Caki2 (cell line): ENCODE measurements at places on chromosomes 16 and 17.

GRCh38 chr17:27620721-27621120, 10.3 kb upstream of the LGALS9 start:
- DNase-seq = no peak

DNA sequence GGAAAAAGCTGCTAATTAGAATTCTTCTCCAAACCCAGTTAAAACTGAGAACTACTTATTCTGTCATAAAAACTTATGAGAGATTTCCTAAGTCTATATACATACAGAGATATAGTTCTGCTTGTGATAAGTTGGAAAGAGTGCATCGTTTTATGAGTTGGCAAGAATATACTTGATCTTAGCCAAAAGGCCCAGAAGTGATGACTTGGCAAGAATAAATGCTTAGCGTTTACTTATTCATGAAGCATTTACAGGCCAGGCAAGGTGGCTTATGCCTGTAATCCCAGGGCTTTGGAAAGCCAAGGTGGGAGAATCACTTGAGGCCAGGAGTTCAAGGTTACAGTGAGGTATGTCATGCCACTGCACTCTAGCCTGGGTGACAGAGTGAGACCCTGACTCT, 81.7 kb downstream of the CYB561 start:
- no peak for DNase-seq

DNA sequence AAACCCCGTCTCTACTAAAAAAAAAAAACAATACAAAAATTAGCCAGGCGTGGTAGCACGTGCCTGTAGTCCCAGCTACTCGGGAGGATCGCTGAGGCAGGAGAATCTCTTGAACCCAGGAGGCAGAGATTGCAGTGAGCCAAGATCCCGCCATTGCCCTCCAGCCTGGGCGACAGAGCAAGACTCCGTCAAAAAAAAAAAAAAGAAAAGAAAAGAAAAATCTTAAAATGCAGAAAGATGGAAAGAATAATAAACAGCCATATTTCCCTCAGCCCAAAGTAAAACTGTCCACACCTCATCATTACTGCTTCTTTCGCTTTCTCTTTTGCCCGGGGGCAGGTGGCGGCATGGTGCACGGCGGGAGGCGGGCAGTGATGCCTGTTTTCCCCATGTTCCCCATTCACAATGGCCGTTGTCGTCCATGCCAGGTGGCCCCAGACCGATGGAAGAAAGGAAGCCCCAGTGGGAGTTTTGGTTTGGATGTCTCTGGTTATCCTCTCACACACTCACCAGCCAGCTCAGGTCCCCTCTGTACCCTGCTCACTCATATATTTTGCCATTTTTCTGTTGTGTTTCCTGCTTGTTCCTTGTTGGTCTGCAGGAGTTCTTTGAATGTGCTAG, 37.0 kb upstream of the PEMT start:
- no peak for DNase-seq

DNA sequence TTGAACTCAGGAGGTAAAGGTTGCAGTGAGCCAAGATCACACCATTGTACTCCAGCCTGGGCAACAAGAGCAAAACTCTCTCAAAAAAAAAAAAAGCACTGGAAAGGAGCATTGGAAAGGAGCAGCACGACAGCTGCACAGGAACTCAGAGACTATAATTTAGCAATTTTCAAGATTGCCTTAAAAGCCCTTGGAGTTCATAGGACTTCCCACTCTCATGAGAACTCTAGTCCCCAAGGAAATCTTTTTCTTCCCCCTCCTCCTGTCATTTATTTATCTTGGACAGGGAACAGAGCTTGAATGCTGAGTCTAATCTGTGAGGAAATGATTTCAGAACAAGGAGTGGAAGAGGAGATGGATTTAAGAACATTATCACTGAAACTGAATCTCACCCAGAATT, 69.0 kb downstream of the PLXDC1 start:
- no peak for DNase-seq

DNA sequence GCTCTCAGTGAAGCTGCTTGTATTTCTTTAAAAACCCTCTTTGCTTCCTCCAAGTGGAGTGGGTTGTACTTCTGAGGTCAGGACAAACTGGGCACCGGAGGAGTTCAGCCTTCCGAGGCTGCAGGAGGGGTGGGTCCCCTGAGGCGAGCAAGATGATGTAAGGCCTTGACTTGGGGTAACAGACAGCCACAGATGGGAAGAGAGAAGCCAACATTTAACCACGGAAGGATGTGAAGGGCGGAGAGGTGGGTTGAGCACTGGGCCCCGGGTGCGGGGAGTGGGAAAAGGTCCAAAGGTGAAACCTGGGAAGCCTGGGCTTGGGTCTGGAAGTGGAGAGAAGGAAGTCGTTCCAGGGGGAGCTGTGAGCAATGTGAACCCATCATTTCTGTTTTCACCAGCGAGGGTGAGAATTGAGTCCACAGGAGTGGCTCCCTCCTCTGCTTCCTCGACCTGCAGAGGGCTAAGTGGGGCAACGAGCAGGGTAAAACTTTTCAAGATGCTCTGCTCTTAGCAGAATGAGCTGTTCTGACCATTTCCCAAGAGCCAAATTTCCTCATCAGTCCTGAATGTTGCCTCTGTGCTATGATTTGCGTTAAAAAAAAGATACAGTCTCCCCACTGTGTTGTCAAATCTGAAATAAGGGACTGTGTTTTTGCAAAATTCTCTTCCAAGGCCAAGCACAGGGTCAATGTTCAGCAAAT, 137.7 kb upstream of the CRHR1 start:
- DNase-seq = no peak

DNA sequence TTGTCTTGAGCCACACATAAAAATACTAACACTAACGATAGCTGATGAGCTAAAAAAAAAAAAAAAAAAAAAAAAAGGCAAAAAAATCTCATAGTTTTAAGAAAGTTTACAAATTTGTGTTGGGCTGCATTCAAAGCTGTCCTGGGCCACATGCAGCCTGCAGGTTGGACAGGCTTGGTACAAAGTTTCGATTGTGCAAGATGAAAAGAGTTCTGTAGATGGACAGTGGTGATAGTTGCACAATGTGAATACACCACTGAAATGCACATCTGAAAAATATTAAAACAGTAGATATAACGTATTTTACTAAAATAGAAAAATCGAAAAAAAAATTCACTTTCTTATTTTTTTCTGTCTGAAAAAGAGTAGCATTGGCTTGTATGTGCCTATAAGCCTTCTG, 42.9 kb downstream of the AMFR start:
- DNase-seq = no peak

- no peak for DNase-seq
Observed at GRCh38 chr17:34624767-34625383, 45.5 kb downstream of the TMEM132E start.

- no peak for DNase-seq
Observed at GRCh38 chr17:17741349-17742023, 60.2 kb downstream of the RAI1 start.

DNA sequence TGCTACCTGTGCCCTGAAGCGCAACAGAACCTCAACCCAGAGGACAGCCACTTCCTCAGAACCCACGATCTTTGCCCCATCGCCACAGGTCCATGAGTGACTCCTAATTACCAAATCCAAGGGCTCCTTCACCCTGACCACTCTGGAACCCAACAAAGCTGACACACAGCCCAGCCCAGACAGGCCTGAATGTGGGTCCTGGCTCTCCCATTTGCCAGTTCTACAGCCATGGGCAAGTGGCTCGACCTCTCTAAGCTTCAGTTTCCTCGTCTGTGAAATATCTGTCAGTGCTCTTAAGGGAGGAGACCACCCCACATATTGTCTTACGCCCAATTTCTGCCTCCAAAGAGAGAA, 18.0 kb upstream of the ENDOV start:
- no peak for DNase-seq

GRCh38 chr16:70706948-70707465, 21.2 kb upstream of the MTSS2 start:
- DNase-seq = peak; percentile 72

DNA sequence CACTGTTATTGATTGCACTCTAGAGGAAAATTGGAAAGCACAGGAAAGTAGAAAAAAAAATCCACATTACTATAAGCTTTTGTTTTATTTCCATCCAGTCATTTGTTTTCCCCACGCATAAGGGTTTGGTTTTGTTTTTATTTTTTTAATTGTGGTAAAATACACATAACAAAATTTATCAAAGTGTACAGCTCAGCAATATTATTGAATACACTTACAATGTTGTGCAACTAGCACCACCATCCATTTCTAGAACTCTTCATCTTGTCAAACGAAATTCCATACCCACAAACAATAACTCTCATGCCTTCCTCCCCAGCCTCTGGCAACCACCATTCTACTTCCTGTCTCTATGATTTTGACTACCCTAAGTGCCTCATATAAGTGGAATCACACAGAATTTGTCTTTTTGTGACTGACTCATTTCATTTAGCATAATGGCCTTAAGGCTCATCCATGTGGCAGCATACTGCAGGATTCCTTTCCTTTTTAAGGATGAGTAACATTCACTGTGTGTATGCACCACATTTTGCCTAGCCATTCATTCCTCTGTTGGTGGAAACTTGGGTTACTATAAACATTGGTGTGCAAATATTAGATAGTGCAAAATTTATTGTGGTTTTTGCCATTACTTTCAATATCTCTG, 11.1 kb downstream of the SPPL2C start:
- no peak for DNase-seq

DNA sequence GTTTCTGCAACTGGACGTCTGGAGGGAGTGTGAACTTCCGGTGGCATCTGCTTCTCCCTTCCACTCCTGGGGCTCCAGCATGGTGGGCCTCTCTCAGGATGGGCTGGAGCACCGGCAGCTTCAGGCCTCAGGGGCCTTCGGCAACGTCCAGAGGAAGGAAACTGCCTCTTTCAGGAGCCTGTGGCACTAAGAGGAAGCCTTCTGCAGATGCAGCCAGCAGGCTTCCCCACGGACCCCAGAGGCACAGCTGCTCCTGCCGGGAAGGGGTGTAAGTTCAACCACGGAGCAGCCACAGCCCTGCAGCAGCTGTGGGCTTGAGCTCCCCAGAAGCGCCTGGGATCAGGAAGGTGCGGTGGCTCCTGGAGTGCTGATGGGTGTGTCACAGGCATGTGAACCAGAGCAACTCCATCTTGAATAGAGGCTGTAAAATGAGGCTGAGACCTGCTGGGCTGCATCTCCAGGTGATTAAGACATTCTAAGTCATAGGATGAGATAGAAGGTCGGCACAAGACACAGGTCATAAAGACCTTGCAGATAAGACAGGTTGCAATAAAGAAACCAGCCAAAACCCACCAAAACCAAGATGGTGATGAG, 50.8 kb upstream of the KLHDC4 start:
- DNase-seq = no peak

DNA sequence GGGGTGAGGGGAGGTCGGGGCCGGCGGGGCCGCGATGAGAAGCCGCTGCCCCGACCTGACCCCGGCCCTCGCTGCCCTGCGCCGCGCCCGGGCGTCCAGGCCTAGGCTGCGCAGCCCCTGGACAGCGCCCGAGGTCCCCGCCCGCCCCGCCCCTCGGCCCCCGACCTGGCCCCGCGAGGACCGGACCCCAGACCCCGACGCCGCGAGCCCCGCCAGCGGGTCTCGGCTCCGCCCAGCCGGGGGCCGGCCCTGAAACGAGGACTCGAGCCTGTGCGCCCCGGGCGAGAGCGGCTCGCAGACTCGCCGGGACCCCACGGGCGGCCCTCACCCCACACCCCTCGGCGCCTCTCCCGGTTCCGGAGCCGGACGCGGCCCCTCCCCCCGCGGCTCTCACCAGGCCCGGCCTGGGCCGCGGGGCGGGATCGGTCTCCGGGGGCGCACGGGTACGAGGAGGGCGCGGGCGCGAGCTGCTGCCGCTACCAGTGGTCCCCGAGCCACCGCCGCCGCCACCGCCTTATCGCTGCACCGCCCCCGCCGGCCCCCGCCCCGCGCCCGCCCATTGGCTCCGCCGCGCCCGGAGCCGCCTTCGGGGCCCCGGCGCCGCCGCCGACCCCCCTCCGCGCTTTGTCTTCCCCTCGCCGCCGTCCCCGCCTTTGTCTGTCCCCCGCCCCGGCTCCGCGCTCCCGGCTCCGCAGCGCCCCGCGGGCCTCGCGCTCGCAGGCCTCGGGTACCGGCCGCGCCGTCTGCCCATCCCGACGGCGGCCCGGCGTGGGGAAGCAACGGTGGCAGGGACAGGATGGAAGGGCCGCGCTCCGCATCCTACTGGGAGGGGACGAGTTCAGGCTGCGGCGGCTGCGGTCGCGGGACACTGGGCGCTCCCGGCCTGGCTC, at the start of gene LIMD2:
LIMD2 (minus strand) TSS at position 488 of the 890 bp plus-strand sequence. CDS start 827 bp downstream, outside the sequence.
- peak; percentile 11 for DNase-seq

DNA sequence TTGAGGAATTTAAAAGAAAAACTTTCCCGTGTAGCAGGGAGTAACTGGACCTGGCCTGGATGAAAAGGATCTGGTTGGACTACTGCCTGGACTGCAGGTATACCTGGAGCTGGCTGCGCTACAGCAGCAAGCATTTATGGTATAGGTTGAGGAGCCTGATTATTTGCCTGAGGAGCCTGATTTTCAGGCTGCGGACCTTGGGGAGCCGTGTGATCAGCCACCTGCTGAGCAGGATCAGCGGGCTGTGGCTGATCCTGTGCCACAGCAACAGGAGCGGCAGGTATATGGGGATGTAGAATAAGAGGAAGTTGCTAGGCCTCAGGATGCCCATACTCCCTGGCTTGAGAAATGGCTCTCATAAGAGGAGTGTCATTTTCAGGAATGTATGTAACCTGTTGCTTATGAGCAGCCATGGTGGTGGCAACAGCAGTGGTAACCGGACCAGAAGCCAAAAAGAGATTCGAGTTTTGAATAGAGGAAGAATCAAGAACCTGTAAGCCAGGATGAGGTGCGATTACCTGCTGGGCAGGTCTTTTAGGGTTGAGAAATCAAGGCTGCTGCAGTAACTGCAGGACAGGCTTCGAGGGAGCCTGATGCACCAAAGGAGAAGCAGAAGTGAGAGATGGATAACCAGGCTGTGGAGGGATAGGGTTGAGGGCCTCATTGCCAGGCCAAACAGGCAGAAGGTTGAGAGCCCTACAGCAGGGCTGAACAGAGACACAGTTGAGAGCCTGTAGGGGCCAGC, 60.9 kb upstream of the ARL4D start:
- DNase-seq = no peak

- DNase-seq = no peak
Observed at GRCh38 chr16:8848939-8849391, 19.8 kb downstream of the CARHSP1 start.

- DNase-seq = peak; percentile 58
Observed at GRCh38 chr17:74671031-74671771, 41.5 kb downstream of the CD300LF start.

GRCh38 chr17:57890857-57891232, 41.0 kb upstream of the MRPS23 start:
- no peak for DNase-seq
